ENCODE measurements at places on chromosomes 16 and 17.

DNA sequence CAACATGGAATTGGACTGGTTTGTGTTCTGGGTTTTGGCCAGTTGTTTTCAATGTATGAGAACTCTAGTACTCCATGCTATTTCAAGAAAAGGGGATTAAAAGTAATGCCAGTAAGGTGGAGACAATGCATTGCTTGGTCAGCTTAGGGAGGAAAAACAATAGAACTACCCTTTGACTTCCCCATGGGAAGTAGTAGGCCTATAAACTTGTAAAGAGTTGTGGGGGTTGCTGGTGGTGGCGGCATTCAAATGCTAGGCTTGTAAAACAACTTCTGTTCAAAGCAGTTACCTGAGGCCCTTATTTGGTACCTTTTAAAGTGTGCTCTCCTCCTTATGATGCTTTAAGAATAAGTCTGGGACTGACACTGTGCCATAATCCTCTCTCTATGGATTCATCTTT, 9.4 kb downstream of the MAP3K3 start:
- H3K4me1 ChIP-seq, result peaks cover 1% of the 10 kb centered on the region
- H3K27ac ChIP-seq, result no peak overlapping the region
- H3K36me3 ChIP-seq, result peaks cover 3% of the 10 kb centered on the region
- no peak for DNase-seq

- no peaks in the 10 kb centered on the region for H3K4me1 ChIP-seq
- H3K36me3 ChIP-seq, result no peaks in the 10 kb centered on the region
- no peak overlapping the region for H3K4me3 ChIP-seq
- no peak for DNase-seq
- no peak overlapping the region for H3K27ac ChIP-seq
- no peaks in the 10 kb centered on the region for H3K27me3 ChIP-seq
Observed at GRCh38 chr17:10247810-10248209, 49.4 kb upstream of the GAS7 start.

- H3K4me1 ChIP-seq, result peaks cover 13% of the 10 kb centered on the region
- H3K27me3 ChIP-seq, result peaks cover 35% of the 10 kb centered on the region
- H3K27ac ChIP-seq, result no peak overlapping the region
- H3K4me3 ChIP-seq, result no peak overlapping the region
Observed at GRCh38 chr17:41614098-41614497, 1.5 kb upstream of the KRT16 start.

- no peaks in the 10 kb centered on the region for H3K27me3 ChIP-seq
- peak; percentile 81 for DNase-seq
- H3K4me3 ChIP-seq, result no peak overlapping the region
Observed at GRCh38 chr16:29824589-29825144, 4.4 kb downstream of the MVP start.

GRCh38 chr17:4980644-4981216, 6.7 kb downstream of the CAMTA2 start:
- no peak overlapping the region for H3K27ac ChIP-seq
- DNase-seq, result peak; percentile 64
- H3K4me3 ChIP-seq, result no peak overlapping the region
- H3K27me3 ChIP-seq, result no peaks in the 10 kb centered on the region
- H3K36me3 ChIP-seq, result peaks cover 74% of the 10 kb centered on the region

DNA sequence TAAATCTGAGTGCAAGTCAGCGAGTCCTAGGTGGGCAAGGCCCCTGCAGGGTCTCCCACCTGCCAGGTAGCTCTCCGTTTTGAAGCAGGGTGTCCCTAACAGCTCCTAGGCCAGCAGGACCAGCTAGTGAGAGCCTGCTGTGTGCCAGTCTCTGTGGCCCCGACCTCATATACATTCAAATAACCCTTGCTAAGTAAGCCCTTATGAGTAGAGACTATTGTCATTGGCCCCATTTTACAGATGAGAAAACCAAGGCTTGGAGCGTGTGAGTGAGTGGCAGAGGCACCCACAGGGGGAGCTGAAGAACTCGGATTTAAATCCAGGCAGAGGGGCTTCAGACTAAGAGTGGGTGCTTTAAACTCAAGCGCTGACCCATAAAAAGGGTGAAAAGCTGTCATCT, 39.7 kb upstream of the EMP2 start:
- H3K4me3 ChIP-seq, result no peak overlapping the region
- no peak overlapping the region for H3K27ac ChIP-seq
- peaks cover 14% of the 10 kb centered on the region for H3K27me3 ChIP-seq
- no peaks in the 10 kb centered on the region for H3K36me3 ChIP-seq
- no peaks in the 10 kb centered on the region for H3K4me1 ChIP-seq

- H3K27ac ChIP-seq, result no peak overlapping the region
- DNase-seq, result no peak
- no peaks in the 10 kb centered on the region for H3K27me3 ChIP-seq
- no peaks in the 10 kb centered on the region for H3K36me3 ChIP-seq
- H3K4me1 ChIP-seq, result no peaks in the 10 kb centered on the region
- no peak overlapping the region for H3K4me3 ChIP-seq
Observed at GRCh38 chr17:39536468-39536867, 71.3 kb downstream of the NEUROD2 start.

DNA sequence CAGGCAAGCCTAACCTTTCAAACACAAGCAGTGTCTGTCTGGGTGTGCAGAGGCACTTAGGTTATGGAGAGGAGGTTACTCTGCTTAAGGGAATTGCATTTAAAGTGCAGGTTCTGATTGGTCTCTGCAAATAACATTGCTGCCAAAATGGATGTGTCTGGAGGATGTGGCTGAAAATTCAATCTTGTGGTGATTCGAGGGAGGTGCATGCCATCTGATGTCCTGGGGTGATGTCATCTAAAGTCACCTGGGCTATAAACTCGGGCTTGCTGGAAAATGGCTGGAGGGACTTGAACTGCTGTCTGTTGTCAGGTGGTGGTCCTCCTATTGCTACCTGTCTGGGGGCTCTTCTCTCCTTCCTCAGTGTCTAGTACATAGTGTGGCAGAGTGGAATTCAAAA, 28.3 kb upstream of the GPR139 start:
- no peaks in the 10 kb centered on the region for H3K4me1 ChIP-seq
- no peak overlapping the region for H3K27ac ChIP-seq
- no peak overlapping the region for H3K4me3 ChIP-seq
- DNase-seq, result no peak

DNA sequence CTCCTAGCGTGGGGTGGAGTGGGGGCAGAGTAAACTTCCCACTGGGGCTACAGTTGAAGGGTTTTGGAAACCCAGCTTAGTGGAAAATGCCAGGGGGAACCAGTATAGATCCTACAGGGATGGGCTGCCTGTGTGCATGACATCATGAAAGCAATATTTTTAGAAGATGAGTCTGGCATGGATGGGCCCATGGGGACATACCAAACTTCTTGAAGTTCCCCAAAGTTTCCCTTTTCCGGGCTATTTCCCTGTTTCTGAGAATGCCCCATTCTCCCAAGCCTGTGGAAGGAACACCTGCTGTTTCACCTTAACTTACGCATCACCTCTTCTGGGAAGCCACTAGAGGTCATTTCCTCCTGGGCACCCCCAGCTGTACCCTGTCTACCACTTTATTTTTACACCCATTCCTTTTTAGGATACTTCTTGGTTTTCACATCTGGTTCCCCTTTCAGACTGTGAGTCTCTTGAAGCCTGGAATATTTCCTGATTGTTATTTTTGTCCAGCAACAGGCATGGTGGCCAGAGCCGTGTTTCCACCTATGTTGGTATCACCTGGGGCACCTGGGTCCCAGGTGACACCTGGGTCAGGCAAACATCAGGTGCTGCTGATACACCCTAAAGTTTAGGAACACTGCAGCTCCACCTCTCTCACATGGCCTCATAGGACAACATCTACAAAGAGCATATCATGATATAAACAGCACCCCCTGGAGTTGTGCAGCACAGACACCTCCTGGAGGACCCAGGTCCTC, 9.8 kb downstream of the SOCS3 start:
- H3K4me1 ChIP-seq, result peaks cover 42% of the 10 kb centered on the region
- H3K27me3 ChIP-seq, result no peaks in the 10 kb centered on the region
- H3K36me3 ChIP-seq, result peaks cover 4% of the 10 kb centered on the region
